ENCODE measurements at places on chromosomes 3 and 15.

GRCh38 chr3:41532976-41533375, 333.7 kb downstream of the CTNNB1 start:
- DNase-seq, result peak; percentile 26

DNA sequence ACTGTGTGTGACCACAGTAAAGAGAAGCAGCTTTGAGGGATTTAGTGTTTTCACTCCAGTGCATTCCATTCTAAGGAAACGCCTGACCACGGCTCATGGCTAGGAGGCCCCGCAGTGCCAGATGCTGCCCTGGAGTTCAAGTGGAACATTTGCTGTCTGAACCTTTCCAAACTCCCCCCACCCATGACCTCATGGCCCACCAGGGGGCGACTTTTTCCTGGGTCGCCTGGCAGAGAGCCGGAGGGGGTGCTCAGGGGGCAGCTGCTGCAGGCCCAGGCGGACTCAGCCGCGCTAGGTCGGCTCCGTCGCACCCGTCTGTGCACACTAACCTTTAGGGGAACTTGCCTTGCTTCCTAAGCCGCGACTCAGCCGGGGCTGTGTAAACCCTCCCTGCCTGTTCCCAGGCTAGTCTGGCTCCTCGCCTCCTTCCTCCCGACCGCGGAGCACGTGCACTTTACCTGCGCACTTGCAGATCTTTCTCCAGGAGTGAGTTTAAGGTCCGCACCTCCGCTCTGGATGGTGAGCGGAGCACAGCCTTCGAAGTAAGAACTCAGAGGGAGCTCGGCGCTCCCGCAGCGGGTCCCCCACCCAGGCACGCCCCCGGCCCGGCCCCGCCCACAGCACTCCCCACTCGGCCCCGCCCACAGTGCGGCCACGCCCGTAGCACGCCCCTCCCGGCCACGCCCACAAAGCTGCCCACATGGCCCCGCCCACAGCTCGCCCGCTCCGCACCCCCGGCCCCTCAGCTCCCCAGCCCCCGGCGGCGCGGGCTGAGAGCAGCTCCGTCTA, at the start of gene OCA2:
OCA2 (minus strand) TSS at position 550 of the 789 bp plus-strand sequence. CDS start 17,441 bp downstream, outside the sequence.
- DNase-seq, result peak; percentile 61

- no peak for DNase-seq
Observed at GRCh38 chr3:74167926-74168325, 446.5 kb downstream of the CNTN3 start.

DNA sequence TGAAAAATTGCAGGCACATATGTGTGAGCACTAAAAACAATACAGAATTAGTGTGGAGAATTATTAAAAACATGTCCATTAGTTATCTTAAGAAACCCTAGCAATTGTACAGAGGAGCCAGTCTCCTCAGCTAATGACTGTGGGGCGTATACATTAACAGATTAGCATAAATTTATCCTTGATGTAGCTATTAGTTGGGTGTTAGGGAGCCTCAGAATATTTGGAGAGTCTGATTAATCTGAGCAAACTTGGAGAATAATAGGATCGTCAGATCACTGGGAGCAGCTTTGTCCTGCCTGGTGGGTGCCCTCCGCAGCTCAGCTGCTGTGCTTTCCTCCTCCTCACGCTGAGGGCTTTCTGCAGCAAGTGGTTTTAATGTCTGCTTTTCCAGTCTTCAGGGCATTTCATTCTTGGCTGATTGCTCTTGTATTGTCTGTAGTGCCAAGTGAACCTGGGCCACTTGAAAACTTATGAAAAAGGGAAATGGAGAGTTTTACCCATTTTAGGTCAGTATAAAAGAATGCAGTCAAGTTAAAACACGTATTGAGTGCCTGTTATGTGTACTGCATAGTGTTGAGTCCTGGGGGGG, 417.4 kb upstream of the SEMA6D start:
- DNase-seq, result no peak

DNA sequence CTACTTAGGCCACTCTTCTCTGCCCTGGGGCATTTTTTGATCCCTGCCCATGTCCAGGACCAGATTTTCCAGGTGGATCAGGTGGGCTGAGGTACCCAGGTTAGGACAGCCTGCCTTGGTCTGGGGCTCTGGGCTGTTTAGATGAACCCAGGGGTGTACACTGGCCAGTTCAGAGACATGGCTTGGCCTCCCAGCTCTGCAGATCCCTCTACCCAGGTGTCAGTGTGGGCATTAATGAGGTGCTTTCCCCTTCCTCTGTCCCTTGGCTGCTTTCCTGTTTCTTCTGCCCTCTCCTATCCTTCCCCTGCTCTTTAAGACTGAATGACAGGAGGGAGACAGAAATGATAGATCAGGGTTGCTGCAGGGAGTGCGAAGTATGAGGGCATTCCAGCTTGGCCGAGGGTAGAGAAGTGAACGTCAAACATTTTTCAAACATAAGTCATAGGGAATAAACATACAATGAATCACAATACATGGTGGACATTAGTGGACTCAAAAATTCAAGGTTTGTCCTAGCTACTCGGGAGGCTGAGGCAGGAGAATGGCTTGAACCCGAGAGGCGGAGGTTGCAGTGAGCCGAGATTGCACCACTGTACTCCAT, 30.5 kb downstream of the RTP1 start:
- DNase-seq, result no peak

DNA sequence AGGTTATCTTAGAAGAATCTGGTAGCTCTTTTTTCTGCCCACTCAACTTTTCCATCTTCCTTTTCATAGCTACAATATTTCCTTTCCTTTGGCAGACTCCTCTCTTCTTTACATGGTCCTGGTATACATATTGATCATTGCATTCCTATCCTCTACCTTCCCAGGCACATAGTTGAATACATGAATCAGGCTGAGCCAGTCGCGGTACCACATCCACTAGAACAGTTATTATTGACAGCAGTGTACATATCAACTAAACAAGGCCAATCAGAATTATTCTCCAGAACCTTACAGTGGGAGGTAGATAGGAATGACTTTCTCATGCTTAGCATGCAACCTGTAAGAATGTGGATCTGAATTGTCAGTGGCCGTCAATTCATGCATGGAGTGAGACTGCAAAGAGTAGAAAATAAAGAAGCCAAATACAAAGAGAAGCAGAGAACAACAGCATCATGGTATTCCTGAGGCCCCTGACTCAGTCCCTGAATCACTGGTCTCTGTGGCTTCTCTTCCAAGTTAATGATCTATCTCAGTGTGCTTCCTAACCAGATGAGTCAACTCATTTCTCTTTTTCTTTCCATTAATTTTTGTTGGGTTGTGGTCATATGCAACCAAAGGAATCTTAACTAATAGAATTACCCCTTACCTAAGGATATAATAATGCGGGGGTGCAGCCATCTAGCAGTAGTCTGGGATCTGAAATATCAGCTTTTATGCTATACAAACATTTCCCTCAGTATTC, 60.9 kb upstream of the DCBLD2 start:
- DNase-seq, result no peak
